ENCODE measurements at places on chromosomes 11 and 22.

DNA sequence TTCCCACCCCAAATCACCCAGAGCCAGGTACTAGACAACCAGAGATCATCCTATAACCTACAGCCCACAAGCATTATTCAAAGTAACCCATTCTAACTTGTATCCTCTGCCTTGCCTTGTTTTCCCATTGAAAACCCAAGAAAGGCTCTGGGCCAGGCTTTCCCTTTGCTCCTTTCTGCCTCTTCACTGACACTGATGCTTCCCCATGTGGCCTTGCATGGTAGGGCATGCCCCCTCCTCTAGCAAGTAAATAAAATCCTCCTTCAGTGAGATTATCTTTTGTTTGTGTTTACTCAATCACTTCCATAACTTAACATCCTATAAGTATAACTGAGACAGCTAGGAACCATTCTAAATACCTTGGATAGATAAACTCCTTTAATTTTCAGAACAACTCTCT, 65.6 kb upstream of the FAR1 start:
- no peak for DNase-seq

GRCh38 chr11:9651899-9652748, 11.8 kb upstream of the SWAP70 start:
- DNase-seq, result no peak

DNA sequence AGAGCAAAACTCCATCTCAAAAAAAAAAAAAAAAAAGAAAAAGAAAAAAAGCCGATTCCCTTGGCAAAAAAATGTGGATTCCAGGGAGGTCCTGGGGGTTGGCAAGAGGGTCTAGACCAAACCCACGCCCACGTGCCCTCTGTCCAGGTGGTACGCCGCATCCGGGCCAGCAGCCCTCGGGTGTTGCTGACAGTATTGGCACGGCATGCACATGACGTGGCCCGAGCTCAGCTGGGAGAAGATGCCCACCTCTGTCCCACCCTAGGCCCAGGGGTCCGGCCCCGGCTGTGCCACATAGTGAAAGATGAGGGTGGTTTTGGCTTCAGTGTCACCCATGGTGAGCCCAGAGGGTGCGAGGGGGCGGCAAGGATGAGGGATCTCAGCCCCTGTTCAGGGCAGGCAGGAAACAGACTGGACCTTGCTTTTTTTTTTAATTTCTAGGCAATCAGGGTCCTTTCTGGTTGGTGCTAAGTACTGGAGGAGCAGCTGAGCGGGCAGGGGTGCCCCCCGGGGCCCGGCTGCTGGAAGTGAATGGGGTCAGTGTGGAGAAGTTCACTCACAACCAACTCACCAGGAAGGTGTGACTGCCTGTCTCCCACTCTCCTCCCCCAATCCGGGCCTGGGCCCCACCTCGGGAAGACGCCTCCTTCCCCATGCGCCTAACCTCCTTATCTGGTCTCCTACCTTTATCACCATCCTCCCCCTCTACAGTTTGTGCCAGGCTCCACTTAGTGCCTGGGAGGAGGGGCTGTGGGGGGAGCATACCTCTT, 2.0 kb downstream of the NHERF4 start:
- no peak for DNase-seq

DNA sequence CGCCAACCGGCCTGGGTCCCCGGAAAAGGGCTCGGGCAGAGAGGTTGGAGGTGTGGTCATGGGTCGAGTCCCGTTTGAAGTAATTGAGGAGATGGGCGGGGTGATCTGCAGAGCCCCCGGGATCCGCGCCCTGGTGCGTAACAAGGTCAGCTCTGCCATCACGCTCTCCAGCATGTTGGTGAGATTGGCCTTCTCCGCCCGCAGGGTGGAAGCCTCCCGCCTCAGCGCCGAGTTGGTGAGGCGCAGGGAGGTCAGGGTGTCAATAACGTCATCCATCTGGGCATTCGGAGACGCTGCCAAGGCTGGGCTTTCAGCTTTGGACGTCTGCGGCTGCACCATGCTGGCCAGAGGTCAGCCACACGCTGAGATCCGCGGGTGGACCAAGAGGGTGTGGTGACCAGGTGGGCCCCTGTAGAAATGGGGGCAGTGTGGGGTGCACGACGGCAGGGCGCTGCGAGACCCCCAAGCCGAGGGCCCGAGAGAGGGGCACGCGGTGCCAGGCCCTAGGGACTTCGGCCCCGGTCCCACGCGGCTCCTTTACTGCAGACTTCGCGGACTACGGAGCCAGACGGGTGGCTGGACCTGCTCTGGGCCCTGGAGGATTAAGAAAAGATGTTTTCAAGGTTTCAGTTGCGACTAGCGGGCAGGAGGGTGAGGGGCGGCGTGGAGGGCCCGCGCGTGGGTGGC, 672 bp downstream of the RTL6 start:
- no peak for DNase-seq

DNA sequence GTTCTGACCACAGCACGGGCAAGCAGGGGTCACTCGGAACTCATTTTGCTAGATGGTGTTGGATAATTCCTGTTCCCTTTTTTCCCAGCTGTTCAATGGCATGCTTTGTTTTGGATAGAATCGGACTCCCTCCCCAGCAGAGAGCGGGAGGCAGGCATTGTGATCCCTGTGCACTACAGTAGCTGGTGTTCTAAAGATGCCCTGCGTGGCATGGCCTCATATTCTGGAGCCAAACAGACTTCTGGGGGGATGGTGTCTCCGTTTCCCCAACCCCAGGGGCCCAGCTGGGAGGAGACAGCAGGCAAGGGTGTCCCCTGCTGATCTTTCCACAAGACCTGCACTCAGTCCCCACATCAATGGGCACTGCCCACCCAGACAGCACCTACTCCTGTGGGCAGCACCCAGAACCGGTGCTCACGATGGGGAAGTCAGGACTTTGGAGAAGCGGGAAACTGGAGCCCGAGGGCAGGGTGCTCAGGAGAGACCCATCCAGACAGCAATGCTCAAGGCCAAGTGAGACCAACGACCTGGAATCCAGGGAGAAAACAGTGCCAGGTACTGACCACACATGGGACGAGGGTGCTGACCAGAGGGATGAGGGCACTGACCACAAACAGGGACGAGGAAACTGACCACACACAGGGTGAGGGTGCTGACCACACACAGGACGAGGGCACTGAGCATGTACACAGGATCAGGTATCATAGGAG, 934.9 kb downstream of the BRD1 start:
- DNase-seq, result peak; percentile 20

DNA sequence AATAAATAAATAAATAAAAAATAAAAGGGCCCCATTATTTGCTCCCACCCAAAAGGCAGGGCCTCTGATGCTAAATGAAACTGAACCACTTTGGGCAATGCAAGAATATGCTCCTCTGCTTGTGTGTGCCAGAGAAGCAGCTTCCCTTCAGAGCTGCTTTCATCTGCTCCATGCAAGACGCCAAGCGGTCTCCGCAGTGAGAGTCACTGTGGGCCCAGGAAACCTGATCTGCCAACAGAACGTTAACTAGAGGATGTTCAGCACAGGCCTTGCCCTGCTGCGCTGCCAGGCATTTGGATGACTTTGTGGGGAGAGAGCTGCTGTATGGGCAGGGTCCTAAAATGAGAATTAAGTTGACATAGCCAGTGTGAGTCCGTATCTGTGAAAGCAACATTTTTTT, 43.7 kb upstream of the APOA1 start:
- DNase-seq, result no peak

DNA sequence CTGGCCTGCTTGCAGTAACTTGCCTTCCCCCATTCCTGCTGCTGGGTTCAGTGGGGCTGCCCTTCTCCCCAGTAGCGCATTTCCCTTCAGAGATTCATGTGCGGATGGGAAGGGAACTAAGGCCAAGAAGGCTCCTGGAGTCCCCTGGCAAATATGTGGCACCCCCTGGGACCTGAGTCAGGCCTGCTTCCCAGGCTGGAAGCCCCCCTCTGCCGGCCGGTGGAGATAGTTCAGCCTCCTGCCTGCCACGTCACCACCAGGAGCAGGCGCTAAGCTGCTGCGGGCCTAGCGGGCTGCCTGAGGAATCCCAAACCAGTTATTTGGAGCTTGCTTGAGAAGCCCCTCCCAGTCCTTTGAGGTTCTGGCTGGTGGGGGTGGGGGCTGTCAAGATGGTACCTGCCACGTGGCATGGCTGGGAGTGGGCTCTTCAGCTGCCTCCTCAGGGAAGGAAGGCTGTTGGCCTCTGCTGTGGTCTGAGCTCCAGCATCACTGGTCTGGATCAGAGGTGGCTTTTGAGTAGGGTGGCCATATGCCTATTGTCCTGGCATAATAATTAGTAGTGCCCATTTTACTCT, 2.0 kb downstream of the SERPINH1 start:
- no peak for DNase-seq

DNA sequence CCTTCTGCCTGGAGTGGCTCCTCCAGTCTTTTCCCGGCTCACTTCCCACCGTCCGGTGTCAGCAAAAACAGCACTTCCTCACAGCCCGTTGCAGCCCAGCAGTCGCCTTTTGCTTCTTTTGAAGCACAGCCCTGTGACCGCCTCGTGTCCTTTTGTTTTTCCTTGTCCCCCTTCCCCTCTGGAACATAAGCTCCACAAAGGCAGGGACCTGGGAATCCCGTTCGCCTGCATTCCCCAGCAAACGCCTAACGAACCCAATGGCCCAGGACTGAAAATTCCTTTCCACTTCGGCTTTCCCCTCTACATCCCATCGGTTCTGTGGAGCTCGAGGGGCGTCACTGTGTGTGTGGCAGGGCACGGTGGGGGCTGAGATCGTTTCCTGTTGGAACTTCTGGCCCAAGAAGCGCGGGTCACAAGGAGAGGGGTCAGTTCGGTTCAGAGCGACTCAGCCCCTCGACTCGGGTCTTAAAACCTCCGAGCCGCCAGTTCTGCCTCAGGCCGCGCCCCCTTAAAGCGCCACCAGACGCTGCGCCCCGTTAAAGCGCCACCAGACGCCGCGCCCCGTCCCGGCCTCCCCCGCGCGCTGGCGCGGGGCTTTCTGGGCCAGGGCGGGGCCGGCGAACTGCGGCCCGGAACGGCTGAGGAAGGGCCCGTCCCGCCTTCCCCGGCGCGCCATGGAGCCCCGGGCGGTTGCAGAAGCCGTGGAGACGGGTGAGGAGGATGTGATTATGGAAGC, 841 bp downstream of the RIC8A start:
- DNase-seq, result peak; percentile 81

All from putamen (tissue), 1 donor.